Aorta (tissue), 5 donors: ENCODE measurements at places on chromosomes 7 and 10.
A peak's percentile ranks its signal among the peaks of the same experiment; 100 is the strongest.

DNA sequence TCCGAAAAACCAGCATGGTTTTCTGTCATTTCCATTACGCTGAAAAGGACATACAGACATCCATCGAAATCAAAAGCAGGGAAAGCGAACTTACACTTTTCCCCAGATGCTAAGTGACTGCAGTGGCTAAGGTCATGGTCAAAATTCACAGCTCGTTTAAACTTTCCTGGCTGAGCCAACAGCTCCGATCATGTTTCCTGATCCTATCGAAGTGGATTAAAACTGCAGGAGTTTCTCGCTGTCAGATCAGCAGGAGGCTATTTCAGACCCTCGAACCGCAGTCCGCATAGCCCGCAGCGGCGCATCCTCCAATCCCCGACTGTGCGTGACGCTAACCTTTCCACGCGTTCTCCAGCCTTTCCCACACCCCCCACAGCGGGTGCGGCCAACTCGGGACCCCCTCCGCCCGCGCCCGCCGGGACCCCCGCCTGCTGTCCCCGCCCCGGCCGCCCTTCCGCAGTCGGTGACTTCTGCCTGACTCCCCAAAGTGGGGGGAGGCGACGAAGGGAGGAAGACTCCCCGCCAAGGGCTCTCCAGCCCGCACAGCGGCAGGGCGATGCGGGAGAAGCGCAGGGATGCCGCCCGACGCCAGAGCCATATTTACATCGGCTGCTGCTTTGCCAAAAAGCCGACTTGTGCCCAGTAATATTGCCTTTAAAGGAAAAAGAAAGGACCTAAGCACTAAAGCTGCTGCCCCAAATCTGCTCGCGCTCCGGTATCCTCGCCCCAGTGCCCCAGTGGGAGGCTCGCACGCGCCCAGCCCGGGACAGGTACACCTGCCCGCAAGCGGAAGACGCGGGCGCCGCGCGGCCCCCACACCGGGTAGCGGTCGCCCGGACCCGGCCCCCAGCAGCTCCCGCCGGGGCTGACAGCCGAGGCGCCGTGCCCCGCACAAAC is 1.2 kb downstream of the PIP4K2A start:
- DNase-seq = peak; percentile 66

- DNase-seq = no peak
Observed at GRCh38 chr7:99693427-99694200, 13.8 kb upstream of the CYP3A5 start.

DNA sequence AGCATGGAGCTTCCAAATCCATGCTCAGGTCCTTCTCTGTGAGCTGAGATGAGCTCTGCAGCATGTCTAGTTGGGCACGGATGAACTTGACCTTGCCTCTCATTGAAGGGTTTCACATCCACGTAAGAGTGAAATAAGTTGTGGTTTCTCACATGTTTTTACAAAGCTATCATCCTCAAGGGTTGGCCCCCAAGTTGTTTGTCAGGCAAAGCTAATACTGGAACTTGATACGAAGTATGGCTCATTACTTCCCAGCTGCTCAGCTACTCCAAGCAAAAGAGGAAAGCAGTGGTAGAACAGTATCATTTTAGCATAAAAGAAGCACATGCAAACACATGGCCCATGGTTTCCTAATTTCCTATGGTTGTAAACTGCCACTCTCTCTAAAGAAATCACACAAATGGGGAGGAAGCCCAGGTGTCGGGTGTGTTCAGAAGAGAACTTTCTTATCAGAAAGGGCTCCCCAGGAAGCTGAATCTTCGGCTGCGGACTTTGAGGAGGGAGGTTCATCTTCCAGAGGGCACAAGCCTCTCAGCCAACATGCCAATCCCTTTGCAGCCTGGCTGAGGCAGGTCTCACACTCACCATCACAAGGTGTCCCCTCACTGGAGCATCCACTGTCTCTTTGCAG is 45.3 kb downstream of the PDLIM1 start:
- DNase-seq = no peak

GRCh38 chr7:30169579-30169978 is 34.8 kb downstream of the MTURN start:
- DNase-seq = no peak

- peak; percentile 98 for DNase-seq
Observed at GRCh38 chr7:876077-876971, at the start of gene GET4. Gene GET4, plus strand, starts transcription at chr7:876554. Its CDS starts 92 bp downstream, at chr7:876646.

DNA sequence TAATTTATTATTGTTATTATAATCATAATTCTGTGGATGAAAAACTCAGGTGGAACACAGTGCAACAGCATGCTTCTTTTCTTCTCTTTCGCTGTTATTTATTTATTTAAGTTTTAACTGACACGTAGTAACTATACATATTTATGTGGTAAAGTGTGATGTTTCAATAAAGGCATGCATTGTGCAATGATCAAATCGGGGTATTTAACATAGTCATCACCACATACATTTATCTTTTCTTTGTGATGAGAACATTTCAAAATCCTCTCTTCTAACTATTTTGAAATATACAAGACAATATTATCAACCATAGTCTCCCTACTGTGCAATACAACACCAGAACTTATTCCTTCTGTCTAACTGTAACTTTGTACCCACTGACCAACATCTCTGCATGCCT is 152.5 kb upstream of the LYZL1 start:
- DNase-seq = no peak

DNA sequence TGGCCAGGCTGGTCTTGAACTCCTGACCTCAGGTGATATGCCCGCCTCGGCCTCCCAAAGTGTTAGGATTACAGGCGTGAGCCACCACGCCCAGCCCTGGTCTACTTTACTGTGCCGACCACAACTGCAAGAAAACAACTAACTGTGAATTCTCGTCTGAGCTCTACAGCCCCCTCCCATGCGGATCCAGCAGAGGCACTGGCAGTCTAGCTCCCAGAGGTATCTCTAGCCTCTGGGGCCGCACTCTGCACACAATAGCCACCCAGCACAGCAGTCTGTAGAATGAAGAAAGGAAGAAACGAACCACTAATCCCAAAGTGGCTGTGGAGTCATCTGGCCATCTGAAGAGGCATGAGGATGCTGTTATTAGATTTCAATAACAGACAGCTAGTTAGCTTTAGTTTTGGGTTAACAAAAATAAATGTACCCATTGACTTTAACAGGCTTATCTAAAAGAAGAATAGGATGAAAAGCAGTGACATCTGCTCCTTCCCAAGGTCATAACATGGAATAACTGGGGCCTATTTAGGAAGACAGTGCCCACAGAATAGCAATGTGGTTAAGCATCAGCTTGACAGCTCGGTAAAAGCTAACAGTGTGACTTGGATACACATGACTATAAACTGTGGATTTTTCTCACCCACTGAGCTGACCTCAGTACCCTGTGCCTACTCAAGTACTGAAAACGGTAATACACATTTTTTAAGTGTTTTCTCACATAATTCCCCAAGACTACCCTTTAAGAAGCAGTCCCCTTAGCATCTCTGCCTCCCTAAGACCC is 131.9 kb downstream of the TNS3 start:
- peak; percentile 8 for DNase-seq

DNA sequence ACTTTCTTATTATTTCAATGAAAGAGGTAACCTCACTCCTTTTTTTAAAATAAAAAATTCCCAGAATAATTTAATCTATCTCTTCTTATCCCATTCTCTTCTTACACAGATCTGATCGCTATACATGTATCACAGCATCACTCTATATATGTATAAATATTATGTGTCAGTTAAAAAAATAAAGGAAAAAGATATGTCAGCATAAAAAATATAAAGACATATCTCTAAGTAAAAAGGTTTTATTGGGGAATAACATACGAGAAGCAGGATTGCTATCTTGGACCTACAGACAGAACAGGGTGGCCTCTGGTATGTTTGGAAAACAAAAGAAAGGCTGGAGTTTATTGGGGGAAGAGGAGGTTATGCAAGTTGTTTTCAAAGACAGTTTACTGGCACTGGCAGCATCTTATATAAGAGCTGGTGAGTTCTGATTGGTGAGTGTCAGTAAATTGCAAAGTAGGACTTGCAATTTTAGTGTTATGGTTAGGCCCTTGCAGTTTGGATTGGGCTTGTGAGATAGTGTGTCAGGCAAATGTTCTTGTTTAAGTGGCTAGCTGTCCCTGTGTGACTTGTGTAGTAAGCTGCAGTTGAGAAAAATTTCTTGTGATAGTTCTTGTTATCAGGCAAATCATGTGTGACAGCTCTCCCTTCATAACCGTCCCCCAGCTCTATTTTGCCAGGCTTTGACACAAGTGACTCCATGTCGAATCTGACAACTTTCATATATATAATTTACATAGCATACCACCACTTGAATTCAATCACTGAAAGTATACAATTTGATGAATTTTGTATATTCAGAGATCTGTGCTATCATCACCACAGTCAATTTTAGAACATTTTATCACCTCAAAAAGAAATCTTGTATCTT is 118.2 kb downstream of the HBP1 start:
- no peak for DNase-seq

- DNase-seq = no peak
Observed at GRCh38 chr10:127013211-127013656, 108.0 kb downstream of the DOCK1 start.

GRCh38 chr10:65846949-65847348 is 1078.9 kb upstream of the LRRTM3 start:
- no peak for DNase-seq

GRCh38 chr7:76063525-76063924 is 15.6 kb downstream of the MDH2 start:
- DNase-seq = no peak

DNA sequence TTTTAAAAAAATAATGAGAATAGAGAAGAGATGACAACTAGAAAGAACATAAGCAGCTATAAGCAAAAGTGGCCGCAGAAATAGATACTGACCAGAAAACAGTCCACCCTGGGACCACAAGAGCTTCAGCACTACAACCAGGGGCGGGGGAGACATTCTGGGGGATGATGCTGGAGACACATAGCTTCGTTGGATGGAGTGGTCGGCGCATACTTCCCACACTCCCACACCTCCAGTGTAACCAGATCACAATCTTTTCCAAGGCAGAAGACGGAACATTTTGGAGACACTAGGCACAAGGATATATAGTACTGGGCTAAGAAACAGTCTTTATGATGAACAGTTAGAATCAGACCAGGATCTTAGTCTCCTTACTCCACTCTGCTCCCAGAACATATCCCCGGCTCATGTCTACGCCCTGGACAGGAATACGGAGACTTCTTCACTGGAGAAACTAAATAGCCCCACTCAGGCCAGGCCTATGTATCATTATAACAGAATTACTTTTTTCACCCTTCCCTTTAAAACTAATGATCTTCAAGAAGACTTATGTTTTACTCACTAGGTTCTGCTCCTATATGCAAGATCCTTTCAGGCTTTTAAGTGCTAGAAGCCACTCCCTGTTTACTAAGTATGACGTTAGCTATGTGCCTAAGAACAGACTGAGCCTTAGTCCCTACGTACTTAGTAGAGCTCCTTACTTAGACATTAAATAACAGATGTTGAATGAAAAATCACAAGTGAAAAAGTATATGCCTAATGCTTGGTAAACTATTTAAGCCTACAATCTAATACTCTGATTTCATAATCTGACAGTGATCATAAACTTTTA is 169.6 kb downstream of the SRPK2 start:
- DNase-seq = no peak

- DNase-seq = no peak
Observed at GRCh38 chr10:131650771-131651673, 249.8 kb upstream of the PPP2R2D start.

DNA sequence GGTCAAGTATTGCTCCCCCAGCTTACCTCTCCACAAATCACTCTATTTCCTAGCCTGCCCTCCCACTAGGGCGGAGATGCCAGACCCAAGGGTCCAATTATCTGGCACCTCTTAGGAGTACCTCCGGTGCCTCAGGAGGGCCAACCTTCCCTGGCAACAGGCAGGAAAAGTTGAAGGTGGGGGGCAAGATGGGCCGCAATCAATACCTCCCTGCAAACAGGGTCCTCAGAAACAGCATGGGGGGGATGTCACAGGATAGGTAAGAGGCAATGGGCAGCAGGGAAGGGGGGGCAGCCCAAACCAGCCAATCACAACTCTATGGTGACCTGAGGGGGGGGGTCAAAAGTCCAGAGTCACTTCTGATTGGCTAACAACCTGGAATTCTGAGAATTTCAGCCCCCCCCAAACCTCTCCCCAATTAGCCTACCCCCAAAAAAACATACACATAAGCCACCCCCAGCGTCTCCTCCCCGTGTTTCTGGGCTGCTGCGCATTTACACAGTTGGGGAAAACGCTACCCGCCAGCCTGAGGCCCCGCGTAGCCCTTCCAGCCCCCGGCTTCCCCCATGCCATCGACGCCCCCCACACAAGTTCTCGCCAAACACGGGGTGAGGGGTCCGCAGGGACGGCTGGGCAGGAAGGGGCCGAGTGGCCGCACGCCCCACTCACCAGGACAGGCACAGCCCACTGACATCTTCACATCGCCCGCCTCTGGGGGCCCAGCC is 589 bp downstream of the LDB1 start:
- DNase-seq = peak; percentile 80

- no peak for DNase-seq
Observed at GRCh38 chr10:69866688-69867461, 65.2 kb downstream of the COL13A1 start.

DNA sequence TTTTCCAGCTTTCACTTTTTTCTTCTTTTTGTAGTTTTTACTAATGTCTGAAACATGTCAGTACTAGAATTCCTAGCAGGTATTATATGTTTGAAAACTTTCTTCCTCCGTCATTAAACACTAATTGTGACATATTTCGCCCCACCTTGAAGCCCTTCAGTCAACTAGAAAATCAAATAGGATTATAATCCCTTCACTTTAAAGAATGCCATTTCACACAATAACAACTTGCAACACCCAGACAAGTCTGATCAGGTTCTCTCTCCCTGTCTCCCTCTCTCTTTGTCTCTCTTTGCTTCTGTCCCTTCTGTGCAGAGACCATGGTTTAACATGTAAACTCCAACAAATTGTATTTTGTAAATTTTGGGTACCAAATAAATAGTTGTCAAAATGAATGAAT is 373.5 kb downstream of the SEMA3D start:
- DNase-seq = no peak

GRCh38 chr10:100890673-100891317 is 22.0 kb upstream of the SLF2 start:
- no peak for DNase-seq

DNA sequence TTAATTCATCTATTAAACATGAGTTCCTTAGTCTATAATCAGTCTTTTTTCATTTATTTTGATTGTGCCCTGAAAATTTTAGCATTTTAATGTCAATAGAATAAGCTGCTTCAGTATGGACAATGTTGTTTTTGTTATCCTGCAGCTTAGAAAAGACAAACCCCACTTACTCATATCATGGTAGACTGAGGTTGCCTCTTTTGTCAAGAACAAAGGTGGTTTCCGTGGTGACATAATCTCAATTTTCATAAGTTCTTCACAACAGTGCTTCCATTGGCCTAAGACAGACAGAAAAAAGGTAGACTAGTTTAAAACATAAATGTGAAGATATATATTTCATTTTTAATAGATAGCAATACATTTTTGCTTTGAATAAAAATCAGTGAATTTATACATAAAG is 69.1 kb downstream of the RTKN2 start:
- DNase-seq = no peak

DNA sequence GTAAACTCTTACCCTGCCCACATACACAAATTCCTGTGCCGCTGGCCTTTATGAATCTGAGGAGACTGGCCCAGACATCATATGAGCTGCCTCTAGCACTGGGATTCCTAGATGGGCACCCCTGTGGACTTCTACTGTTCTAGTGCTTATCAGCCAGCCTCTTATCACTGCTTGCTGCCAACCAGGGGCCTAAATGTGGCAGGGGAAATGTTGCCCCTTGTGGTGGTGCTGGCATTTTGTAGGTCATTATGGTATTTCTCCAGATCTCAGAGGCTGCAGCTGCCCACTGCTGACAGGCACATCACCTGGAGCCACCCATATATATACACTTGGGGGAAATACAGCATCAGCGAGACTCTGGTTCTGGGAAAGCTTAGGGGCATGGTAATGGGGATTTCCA is 5.4 kb downstream of the SFR1 start:
- no peak for DNase-seq

GRCh38 chr7:90994601-90995000 is 269.6 kb upstream of the FZD1 start:
- DNase-seq = no peak
